ENCODE measurements at places on chromosomes 4 and X. TPM values are rescaled to one million over a fixed set of nuclear protein-coding genes. Genes with fewer than 3 reads are reported as not detected.

DNA sequence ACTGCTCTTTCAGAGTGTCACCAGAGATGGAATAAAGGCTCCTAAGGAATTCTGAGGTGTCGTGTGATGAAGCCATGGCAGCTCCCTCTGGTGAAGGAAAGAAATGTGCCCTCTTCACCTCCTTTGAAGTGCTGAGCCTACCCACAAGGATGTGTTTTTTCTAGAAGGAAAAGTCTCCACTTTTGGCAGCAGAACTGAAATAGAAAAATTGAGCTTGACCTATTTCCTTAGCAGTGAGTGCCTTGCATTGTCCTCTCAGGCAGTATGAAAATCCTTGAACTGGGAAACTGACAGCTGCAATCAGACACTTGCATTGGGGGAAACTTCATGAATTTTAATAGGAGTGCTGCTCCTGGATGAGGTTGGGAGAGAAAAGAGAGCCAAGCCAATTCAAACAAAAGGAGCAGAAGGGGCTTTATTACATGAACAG lies 95.2 kb downstream of the DCLK2 start:
- DNase-seq: no peak

DNA sequence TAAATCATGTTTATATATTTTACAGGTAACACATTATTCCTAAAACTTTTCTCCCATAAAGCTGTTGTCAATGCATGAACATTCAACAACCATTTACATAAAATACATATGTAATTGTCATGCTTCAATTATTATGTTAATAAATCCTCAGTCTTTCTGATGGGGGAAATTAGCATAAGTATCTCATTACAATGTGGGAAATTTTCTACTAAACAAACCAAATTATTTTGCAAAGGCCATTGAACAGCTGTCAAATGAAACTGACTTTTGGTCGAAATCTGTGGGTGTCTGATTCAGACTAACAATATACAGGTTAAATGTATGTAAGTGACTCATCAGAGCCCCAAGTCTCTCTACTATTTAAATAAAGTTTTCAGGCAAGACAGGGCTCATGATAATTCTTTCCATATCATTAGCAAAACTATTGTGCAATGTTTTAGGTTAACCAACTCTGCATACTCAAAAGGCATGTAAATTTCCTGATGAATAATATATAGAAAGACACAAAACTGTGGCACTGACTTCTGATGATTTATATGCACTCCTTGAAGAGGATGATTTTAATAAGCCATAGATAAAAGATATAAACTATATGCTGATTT lies 795.3 kb upstream of the AADAT start:
- DNase-seq: no peak

- DNase-seq: no peak
Measured at GRCh38 chrX:55716937-55717336, 612 bp upstream of the RRAGB start.

GRCh38 chr4:6271701-6272465 lies 2.2 kb downstream of the WFS1 start:
- no peak for DNase-seq

DNA sequence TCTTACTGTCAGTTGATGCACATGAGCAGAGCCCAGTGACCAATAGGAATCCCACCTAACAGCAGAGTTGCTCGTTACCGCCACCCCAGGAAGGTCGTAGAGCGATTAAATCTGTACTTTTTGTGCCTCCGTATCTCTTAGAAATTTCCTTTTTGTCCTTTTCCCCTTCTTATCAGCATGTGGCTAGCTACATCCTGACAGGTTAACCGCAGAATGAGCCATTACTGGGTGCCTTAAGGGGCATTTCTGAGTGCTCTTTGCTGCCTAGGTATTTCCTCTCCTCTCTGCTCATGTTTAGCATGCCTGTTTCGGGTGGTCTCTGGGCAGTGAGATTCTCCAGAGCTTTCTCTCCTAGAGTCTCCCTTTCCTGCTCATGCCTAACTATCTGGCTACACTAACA lies 530.5 kb downstream of the FAM133A start:
- DNase-seq: no peak

The EOLA2 gene
- total RNA-seq: 37.6 TPM

The USP17L25 gene
- not detected for total RNA-seq

All from mesenteric fat pad (tissue), 1 donor.